ENCODE measurements at places on chromosomes 12 and 14.
A peak's percentile ranks its signal among the peaks of the same experiment; 100 is the strongest.

- peak; percentile 36 for DNase-seq
These were observed 40.0 kb upstream of the CAPRIN2 start for GRCh38 chr12:30794591-30795409.

DNA sequence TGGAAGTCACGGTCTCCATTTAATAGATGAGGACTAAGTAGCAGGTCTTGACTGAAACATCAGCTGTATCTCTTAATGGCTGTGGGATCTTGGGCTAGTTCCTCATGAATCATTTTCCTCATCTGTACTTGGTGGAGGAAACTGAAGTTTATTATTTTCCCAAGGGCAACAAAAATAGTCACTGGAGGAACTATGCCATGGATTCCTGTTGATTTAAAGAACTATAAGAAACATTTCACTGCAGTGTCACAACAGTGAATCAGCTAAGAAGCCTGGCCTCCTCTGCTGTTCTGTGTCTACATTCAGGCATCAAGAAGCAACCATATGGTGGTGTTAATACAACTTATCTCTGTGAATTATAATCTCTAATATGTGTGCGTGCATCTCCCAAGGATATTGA lies 200.5 kb downstream of the STXBP6 start:
- DNase-seq: no peak

- no peak for DNase-seq
These were observed 203.6 kb upstream of the DIO3 start for GRCh38 chr14:101357559-101358319.

DNA sequence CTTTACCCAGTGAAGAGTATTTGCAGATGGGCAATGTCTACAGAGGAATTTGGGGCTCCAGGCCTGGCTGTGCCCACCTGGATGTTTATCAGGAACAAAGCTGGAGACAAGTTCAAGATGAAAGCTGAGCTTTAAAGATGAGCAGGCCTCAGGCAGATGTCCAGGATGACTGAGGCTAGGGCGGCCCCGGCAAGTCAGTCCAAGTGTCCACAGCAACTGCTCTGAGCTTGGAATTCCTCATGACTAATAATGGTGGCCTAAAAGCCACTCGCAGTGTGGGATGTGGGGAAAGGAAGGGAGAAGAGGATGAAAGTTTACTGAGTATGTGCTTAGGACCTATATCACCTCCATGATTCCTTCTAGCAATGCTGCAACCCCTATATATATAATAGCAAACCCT lies 128.2 kb upstream of the NOS1 start:
- no peak for DNase-seq

DNA sequence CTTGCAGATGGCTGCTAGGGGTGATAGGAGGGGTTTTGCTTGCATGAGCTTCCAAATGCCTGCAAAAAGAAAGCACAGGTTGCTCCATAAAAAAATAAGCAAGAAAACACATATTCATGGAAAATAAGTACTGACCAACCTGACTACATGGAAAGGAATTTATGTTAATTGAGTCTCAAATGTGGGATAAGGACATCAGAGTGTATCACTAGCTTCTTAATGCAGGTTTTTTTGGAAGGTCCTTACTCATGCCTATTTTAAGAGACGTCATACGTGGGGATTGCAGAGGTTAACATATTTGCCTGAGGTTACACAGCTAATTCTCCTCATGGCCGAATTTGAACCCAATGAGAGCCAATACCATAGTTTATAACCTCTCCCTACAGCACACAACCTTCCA lies 116.2 kb downstream of the ASCL1 start:
- no peak for DNase-seq

- DNase-seq: no peak
These were observed 26.5 kb downstream of the ARL6IP4 start for GRCh38 chr12:123006977-123007376.

DNA sequence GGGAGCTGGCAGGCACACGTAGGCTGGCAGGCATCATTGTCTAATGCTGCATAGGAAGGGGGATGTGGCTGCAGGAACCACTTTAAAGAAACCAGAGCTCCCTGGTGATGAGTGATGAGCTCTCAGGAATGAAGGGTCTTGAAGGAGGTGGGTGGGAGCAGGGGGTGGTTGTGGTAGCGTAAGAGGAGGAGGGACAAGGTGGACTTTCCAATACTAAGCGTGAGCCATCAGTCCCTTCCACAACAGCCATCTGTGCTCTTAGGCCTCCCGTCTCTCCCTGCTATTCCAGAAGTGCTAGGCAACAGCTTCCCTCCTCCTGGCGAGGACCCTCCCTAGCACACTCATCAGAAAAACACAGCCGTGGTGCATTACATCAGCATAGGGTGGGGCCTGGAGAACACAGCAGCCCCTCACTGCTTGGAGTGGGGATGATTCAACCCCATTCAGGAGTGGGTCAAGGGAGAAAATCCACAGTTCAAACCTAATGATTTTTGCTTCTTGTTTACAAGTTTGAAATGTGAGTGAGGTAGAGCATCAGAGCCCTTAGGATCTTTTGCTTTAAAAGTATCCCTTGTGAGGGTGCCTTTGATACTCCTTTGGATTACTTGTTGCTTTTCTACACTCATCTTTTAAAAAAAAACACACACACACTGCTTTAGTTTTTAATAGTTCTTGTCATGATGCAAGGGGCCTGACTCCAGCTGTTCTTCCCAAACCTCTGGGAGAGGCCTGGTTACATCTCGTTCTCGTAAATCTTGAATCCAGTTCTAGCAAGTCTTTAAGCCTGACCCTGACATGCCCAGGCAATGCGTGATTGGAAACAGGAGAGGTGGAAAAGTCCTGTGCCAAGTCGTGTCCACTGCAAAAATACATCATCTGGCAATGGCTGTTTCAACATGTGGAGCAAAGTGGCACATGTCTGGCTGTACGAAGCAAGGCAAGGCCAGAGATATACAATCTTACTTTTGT lies 356.4 kb upstream of the DDHD1 start:
- no peak for DNase-seq

- no peak for DNase-seq
These were observed 499.2 kb downstream of the CCER1 start for GRCh38 chr12:90455756-90456155.

DNA sequence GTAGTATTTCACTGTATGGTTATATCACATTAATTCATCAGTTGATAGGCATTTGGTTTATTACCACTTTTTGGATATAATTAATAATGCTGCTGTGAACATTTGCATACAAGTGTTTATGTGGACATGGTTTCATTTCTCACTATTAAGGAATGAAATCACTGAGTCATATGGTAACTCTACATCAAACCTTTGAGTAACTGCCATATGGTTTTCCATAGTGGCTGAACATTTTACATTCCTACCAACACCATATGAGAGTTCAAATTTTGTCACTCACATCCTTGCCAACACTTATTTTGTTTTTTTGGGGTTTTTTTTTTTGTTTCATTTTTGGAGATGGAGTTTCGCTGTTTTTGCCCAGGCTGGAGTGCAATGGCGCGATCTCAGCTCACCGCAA lies 30.2 kb upstream of the EAPP start:
- DNase-seq: peak; percentile 26

DNA sequence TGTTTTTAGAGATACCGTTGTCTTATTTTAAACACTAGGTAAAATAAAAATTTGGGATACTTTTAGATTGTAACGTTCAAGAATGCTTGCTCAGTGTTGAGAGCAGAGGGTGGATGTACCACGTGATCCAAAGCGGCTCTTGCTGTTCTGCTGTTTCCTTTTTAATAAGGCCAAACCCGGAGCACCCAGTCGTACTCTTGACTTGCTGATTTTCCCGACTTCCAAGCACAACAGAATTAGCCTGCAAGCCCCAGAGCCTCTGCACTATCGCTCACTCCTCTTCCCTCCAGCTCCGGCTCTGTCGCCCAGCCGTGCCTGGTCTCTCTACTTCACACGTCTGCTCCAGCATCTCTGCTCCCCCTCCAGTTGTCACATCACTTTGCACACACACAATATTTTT lies 77.3 kb downstream of the EMP1 start:
- DNase-seq: no peak

- no peak for DNase-seq
These were observed 133.6 kb upstream of the SSTR1 start for GRCh38 chr14:38074081-38074480.

DNA sequence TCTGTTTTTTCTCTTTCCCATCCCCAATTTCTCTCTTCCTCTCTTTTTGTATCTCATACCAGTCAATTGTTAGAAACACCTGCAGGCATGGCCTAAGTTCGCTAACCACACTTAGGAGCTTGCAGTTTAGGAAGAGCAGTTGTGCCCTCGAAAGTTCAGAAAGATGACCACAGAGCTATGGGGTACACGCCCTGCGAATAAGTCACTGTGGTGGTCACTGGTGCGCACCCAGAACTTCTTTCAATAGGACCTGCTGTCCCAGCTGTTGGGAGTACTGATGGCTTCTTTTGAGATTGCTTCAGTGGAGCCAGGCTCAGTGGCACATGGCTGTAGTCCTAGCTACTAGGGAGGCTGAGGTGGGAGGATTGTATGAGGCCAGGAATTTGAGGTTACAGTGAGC lies 362.8 kb upstream of the TMTC1 start:
- DNase-seq: no peak

DNA sequence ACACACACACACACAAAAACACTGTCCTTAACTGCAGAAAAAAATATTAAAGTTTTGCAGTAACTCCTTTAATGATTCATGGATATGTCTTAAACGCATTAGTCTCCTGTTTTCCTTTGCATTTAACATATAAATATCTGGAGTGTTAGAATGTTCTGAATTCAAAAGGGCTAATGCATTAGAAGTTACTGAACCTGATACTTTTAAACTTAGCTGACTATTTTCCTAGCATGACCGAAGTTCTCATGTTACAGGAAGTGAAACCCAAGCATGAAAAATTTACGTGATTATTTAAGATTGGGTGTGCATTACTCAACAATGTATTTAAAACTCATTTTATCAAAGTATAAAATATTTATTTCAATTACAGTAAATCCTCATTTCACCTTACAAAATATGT lies 791.2 kb downstream of the FLRT2 start:
- DNase-seq: no peak

DNA sequence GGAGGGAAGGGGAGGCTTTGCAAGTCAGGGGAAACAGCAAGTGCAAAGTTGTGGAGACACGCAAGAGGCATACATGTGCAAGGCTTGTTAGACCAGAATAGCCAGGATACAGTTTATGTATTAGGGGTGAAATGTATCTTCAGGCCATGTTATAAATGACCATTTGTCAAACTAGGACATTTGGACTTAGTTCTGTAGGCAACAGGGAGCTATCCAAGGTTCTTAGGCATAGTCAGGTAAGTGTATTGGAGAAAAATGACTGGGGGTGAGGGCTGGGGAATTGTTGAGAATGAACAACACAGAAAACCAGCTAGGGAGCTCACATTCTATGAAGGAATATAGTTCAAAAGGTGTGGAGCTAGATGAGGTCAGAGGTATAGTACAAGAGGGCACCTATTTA lies 42.5 kb downstream of the TPH2 start:
- DNase-seq: no peak

DNA sequence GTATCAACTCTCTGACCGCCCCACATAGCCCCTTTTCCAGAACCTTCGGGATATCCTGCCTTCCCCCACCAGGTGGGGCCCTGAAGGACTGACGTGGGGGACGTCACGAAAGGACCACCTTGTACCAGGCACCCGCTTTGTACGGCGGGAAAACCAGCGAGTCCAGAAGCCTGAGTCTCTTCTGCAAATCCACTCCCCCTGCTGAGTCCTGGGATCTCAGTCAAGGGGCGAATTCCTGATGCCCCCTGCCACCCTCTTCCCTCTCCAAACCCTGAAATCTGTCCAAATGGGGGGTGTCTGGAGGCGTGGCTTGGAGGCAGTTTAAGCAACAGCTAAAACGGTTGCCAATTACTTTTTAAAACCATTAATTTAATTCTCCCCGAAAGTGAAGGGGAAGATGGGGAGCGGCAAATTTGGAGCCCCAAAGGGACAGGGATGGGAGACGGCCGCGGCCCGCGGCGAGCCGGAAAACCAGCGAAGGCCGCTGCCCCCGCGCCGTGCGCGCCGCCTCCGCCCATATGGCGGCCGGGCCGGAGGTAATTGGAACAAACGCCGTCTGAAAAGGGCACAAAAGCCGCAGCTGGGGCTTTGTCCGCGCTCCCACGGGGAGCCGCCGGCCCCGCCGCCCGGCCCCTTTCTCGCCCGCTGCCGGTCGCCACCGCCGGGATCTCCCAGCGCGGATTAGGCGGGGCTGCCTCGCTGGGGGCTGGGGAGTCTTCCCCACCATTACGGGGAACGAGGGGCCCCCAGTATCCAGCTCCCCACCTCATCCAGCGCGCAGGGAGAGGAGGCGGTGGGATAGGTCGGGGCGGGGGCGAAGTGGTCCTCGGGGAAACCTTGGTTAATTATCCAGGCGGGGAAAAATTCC lies 6.6 kb downstream of the LHX5 start:
- DNase-seq: no peak

GRCh38 chr12:131830914-131831571 lies 2.9 kb downstream of the MMP17 start:
- no peak for DNase-seq

GRCh38 chr14:30440961-30441360 lies 118.0 kb upstream of the G2E3 start:
- DNase-seq: no peak

DNA sequence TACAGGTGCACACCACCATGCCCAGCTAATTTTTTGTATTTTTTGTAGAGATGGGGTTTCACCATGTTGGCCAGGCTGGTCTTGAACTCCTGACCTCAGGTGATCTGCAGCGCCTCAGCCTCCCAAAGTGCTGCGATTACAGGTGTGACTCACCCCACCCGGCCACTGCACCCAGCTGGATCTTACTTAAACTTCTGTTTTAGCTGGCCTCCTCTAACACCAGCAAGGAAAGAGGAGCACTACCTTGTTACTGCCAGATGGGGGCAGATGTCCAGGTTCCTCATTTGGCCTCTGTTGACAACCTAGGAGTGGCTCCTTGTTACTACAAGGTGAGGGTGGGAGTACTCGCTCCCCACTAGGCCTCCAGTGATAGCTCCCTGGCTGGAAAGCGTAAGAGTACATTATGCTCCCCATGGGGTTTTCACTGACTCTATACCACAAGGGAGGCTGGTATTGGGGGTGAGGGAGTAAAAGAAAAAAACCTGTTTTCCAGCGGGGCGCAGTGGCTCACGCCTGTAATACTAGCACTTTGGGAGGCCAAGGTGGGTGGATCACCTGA lies 13.2 kb upstream of the ARF6 start:
- peak; percentile 77 for DNase-seq

DNA sequence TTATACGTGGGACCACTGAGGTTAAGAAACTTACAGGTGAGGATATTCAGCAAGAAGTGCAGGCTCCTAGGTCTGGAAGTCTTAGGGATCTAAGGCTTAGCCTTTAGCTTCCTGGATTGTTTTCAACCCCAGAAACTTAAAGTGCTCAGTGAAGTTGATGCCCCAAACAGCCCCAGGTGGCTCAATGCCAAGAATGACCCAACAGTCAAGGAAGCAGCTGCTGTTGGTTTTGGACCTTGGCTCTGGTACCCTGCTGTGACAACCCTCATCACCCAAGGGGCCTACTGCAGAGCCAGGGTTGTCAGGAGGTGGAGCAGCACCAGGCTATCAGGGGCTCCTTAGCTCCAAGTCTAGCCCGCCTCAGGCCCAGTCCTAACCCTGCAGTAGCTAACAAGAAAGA lies 36.8 kb downstream of the VDR start:
- DNase-seq: no peak

DNA sequence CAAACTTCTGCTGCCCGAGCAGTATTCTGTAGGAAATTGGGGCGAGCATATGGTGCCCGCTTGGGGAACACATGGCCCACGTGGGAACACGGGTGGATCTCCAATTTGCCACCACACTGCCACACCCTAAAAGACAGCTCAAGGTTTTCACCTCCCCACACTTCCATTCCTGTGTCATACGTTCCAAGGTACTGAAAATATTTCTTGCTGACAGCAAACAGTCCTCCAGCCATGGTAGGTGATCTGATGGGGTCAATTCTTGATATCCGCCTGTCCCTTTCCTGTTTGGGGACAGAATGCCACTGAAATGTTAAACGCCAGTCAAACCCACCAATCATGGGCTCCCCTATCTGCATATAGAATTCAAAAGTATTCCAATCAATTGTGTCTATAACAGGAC lies 1.2 kb downstream of the GALNT4 start:
- no peak for DNase-seq
